ENCODE measurements at places on chromosomes 11 and 22. TPM values are rescaled to one million over a fixed set of nuclear protein-coding genes. Genes with fewer than 3 reads are reported as not detected.

Gene LRRN4CL
- total RNA-seq, result 0.09 TPM

Gene JAML
- not detected for total RNA-seq

Gene OR51I1
- not detected for total RNA-seq

Gene OR52E8
- not detected for total RNA-seq
